ENCODE measurements at places on chromosomes 7 and 10.
A peak's percentile ranks its signal among the peaks of the same experiment; 100 is the strongest.

DNA sequence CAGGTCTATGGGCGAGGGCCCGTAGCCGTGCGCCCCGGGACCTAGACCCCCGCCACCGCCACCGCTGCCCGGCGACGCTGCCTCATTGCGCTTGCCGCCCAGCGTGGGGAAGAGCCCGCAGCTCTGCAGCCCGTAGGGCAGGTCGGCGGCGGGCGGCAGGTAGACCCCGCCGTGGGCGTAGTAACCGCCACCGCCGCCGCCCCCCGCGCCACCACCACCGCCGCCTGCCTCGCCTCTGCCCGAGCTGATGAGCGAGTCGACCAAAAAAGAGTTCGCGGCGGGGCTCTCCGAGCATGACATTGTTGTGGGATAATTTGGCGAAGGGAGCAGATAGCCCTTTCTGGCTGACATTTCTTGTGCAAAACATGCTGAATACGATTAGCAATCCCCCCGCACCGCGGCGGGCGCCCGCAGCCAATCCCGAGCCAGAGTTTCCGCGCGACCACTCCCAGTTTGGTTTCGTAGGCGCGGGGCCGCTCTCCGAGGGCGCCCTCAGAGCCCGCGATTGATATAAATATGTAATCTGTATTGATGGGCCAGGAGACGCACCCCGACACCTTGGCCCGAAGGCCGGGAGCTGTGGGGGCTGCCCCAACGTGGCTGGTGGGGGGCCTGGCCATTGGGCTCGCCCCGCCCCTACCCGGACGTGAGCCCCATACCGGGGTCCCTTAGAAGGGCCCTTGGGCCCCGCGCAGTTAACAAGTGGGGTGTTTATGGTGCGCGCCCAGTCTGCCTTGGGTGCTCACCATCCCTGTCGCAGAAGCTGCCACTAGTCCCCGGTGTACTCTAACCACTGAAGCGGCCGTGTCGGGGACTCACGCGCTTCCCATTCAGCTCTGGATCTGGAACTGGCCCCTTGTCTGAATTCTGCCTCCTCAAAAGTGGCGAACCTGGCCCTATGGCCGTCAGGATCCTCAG, at the start of gene HOXA10:
HOXA10 (minus strand) TSS at position 365 of the 918 bp plus-strand sequence; CDS start at position 351, 14 bp downstream.
- DNase-seq, result peak; percentile 20

GRCh38 chr7:100515072-100515532, 23.9 kb upstream of the AGFG2 start:
- DNase-seq, result no peak

GRCh38 chr10:17980846-17981565, 29.3 kb downstream of the SLC39A12 start:
- DNase-seq, result no peak

- DNase-seq, result no peak
These were observed 6.5 kb downstream of the BAIAP2L1 start for GRCh38 chr7:98394377-98394836.

DNA sequence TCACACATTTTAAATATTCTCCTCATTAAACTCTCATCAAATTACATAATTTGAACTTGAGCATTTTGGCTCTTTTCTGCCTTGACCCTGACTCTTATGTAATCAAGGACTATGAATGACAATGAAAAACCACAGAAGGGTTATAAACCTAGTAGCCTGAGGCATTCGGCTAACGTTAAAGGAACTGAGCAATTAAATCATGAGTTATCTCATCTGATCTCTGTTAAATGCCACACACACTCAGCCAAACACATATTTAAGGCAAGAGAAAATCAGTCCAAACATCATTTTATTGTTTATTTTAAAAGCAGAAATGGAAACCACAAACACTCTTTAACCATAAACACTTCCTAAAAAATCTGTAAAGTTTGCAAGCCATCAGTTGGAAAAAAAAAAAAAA, 204.3 kb downstream of the DGKI start:
- no peak for DNase-seq

Measured in NCI-H1930 (cell line).